Neural crest cell (in vitro differentiated cells): ENCODE measurements at places on chromosomes 2 and 18.

DNA sequence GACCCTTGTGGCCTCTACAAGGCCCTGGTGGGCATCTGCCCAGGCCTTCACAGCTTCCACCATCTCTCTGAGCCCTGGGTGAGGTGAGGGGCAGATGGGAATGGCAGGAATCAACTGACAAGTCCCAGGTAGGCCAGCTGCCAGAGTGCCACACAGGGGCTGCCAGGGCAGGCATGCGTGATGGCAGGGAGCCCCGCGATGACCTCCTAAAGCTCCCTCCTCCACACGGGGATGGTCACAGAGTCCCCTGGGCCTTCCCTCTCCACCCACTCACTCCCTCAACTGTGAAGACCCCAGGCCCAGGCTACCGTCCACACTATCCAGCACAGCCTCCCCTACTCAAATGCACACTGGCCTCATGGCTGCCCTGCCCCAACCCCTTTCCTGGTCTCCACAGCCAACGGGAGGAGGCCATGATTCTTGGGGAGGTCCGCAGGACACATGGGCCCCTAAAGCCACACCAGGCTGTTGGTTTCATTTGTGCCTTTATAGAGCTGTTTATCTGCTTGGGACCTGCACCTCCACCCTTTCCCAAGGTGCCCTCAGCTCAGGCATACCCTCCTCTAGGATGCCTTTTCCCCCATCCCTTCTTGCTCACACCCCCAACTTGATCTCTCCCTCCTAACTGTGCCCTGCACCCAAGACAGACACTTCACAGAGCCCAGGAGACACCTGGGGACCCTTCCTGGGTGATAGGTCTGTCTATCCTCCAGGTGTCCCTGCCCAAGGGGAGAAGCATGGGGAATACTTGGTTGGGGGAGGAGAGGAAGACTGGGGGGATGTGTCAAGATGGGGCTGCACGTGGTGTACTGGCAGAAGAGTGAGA lies 2.0 kb downstream of the PROC start:
- no peak for DNase-seq

DNA sequence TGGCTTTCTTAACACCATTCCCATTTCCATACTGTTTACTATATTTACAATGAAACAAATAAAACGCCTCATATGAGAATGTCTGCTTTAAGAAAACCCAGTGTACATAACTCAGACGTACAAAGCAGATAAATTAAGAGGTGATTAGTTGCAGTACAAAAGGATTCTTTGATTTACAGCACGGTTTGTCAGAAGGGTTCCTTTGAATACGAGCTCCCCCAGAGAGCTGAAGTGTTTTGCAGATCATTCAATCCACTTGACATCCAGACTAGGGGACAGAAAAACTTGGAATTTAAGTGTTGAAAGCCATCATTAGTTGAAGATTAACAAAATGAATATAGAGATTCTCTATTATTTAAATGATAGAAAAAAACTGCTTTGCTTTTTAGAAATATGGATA lies 72.5 kb downstream of the RAPGEF4 start:
- no peak for DNase-seq

DNA sequence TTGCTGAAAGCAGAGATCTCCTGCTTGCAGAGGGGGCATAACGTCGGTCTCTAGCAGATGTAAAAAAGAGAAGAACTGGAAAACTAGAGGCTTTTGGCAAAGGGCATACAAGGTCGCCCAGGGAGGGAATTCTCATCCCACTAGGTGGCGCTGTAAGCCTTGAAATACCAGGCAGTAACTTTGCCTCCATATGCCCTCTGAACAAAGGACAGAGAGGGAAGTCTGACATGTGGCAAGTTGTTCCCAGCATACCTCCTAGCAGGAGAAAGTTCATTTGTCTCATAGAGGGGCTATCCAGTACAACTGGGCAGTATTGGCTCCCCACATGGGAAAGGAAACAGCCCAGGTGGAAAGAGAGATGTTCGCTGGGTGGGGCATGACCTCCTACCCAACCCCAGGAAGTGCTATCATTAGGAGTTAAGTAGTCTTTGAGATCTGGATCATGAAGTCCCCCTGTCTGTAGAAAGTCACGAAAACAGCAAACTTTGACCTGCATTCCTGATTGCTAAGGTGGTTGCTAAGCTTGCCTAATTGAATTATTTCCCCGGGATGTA lies 39.9 kb downstream of the STK17B start:
- no peak for DNase-seq

GRCh38 chr2:193793914-193794313 lies 1599.2 kb upstream of the TMEFF2 start:
- DNase-seq, result no peak

DNA sequence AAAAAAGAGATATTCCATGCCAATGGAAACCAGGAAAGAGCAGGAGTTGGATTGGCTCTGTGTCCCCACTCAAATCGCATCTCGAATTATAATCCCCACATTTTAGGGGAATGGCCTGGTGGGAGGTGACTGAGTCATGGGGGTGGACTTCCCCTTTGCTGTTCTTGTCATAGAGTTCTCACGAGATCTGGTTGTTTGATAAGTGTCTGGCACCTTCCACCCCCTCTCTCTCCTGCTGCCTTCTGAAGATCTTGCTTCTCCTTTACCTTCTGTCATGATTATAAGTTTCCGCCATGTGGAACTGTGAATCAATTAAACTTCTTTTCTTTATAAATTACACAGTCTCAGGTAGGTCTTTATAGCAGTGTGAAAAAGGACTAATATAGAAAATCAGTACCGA lies 355.6 kb downstream of the NBAS start:
- DNase-seq, result no peak

- DNase-seq, result peak; percentile 70
These were observed 35.2 kb downstream of the FAM178B start for GRCh38 chr2:96951125-96951654.

DNA sequence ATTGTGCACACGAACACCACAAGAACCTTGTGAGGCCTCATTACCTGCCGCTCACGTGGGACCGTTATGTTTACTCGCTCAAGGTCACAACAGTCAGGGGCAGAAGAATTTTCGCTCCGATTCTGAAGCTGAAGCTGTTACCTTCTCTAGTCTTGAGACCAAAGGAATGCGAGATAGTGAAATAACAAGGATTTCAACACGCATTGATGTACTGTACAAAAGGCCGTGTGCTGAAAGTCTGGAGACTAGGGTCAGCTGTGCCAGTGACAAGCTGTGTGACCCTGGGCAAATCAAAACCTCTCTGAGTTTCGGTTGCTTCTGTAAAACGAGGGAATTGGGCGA lies 583 bp downstream of the NEMP2 start:
- no peak for DNase-seq

DNA sequence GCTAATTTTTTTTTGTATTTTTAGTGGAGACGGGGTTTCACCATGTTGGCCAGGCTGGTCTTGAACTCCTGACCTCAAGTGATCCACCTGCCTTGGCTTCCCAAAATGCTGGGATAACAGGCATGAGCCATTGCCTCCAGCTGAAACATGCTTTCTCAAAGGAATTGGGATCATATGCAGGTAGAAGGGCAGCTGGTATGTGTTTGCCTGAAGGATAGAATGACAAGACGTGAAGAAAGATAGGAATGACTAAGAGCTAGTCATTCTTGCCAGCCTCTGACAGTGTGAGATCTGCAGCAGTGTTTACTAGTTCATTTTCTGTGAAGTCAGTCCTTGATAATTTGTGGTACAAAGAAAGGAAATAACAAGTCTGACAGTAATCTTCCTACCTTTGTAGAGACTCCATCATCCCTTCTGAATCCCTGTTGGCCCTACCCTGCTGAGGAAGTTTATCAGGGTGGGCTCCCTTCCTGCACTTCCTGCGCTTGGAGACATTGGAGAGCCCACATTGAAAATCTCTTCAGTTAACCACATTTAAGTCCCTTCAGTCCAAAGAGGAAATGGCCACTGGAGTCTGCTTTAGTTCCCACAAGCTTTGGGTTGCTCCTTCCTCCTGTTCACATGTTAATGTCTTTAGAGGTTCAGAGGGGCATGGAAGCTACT lies 14.7 kb downstream of the CFLAR start:
- no peak for DNase-seq

GRCh38 chr18:25648716-25649260 lies 296.8 kb upstream of the ZNF521 start:
- DNase-seq, result no peak

GRCh38 chr18:8610459-8610851 lies 1.2 kb downstream of the RAB12 start:
- DNase-seq, result no peak
